Fibroblast of skin of right biceps (primary cell): ENCODE measurements at places on chromosomes 3 and 15.

- DNase-seq, result peak; percentile 53
Observed at GRCh38 chr3:149042789-149043386, 43.4 kb downstream of the HLTF start.

DNA sequence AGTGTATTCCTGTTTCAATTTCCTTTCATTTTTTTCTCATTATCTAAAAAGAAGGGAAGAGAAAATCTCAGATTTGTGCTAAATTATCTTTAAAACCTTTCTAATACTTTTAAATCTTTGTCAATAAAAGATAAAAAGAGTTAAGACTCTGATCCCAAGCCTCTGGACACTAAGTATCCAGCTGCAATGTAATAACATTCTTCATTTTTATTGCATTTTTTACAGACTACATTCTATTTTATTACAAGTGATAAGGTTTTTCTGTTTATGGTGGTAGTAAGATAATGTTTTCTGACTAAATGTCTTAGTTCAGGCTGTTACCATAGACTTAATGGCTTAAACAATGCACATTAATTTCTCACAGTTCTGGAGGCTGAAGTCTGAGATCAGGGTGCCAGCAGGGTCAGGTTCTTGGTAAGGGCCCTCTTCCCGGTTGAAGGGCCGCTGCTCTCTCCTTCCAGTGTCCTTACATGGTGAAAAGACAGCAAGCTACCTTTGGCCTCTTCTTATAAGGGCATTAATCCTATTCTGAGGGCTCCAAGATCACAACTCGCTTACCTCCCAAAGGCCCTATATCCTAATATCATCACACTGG is 19.7 kb downstream of the KCNAB1 start:
- DNase-seq, result no peak

DNA sequence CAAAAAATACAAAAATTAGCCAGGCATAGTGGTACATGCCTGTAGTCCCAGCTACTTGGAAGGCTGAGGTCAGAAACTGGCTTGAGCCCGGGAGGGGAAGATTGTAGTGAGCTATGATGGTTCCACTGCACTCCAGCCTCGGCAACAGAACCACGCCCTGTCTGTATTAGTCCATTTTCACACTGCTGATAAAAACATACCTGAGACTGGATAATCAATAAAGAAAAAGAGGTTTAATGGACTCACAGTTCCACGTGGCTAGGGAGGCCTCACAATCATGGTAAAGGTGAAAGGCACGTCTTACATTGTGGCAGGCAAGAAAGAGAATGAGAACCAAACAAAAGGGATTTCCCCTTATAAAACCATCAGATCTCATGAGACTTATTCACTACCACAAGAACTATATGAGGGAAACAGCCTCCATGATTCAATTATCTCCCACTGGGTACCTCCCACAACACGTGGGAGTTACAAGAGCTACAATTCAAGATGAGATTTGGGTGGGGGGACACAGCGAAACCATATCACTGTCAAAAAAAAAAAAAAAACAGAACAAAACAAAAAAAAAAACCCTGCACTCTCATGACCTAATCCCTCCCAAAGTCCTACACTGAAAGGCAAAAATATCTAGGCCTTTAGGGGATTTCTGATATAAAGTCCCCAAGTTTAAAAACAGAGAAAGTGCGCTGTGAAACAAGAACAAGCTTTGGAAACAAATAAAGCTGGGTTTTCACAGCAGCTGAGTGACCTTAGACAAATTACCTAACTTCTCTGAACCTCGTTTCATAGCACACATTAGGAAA is 224.7 kb downstream of the IGSF11 start:
- no peak for DNase-seq

- DNase-seq, result no peak
Observed at GRCh38 chr3:155790272-155790925, 15.7 kb downstream of the C3orf33 start.

- no peak for DNase-seq
Observed at GRCh38 chr3:196335503-196335948, 2.7 kb downstream of the TM4SF19 start.

DNA sequence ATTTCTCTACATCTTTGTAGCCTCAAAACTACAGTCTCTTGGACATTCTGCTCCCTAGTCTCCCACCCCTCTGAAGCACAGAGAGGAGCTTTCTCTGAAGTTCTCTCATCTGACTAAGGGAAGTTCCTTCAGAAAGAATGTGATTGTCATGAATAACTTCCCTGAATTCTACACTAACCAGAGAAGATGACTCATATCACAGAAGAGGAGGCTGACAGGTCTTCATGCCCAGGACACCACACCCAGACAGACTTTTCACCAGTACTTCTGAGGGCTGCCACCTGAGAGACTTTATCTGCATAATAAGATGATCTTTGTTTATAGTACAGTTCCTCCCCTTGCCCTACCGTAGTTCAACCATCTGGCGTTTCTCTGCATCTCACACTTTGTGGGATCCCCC is 52.8 kb downstream of the CDIN1 start:
- DNase-seq, result peak; percentile 79

DNA sequence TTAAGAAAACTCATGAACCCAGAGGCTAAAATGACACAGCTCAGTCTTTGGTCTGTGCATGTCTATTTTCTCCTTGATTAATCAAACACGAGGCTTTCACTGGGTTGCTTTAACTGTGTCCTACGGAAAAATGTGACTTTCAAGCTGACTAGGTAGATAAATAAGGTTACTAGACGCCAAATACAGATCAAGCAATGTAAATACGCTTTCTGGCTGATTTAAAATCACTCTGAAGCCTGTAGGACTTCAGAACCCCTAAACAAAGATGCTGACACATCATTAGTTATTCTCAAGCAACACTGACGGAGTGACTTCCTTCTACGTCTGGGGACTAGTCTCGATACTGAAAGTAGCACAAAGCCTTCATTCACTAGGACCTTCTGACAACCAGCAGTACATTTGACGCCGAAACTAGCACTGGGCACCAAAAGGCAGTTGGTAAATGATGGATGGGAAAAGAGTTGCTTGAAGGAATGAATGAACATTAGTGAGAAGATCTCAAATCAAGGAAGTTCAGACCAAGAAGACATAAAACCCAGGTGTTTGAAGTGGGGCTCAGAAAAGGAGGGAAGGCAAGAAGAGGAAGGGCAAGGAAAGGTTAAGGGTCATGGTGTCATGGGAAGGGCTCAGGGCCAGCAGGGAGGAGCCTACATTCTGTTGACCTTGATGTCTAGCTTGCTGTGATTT is 67.1 kb upstream of the CDV3 start:
- DNase-seq, result no peak

- peak; percentile 10 for DNase-seq
Observed at GRCh38 chr15:55619783-55620182, 31.6 kb upstream of the PYGO1 start.

DNA sequence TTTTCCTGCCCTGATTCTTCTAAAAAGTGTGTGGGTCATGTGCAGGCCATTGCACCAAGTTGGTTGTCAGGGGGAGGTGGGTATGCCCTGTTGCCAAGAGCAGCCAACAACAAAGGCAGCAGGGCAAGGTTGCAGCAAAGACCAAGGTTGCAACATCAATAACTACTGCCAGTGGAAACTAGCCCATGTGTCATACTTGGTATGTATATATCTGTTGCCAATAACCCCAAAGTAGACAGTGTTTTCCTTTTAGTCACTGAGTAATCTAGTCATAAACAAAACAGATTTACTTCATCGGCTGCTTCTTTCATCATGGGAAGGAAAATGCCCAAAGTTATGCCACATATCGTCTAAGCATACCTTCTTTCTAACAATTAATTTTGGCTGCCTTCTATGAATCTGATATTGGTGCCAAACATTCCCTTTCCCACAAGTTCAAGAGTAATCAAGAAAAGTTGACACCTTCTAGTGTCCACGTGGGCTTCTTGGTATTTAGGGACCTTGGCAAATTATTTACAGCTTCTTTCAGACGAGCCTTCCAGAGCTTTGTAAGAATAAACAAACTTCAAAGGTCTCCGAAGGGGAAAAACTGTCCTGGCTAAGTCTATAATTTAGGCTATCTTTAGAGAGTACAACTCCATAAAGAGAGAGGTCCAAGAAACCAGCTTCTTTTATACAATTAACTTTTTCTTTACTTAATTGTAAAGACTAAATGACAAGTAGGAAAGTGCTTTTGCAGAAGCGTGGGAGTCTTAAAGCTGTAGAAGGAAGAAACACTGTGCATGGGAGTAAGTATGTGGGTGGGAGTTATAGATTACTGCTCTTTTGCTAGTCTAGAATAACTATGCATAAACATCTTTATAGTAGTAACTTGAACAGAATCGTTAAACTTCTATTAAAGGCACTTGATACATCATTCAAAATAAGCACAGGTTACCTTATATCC is 10.0 kb upstream of the MBNL1 start:
- DNase-seq, result peak; percentile 94

DNA sequence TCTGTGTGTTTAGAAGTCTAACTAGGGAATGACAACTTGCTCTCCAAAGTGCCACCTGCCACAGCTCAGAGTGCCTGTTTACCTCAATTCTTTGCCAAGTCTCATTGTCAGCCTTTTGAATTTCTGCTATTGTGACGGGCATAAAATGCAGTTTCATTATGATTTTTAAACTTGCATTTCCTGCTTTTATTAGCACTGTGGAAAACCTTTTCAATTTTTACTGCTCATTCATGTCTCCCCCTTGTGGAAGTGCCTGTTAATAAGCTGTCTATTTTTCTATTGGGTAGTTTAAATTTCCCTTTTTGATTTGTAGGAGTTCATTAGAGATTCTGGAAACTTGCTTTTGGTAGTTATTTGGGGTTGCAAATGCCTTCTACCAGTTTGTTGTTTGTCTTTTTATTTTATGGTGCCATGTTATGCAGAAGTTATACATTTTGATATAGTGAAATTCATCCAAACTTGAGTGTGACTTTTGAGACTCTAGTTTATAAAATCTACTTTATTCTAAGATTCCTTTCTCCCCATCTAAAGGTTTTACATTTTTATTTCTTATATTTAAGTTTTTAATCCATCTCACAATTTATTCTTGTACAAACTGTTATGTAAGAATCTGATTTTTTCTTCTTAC is 53.9 kb upstream of the FRMD4B start:
- DNase-seq, result peak; percentile 22

GRCh38 chr3:179309225-179310078 is 13.4 kb upstream of the ZNF639 start:
- no peak for DNase-seq

DNA sequence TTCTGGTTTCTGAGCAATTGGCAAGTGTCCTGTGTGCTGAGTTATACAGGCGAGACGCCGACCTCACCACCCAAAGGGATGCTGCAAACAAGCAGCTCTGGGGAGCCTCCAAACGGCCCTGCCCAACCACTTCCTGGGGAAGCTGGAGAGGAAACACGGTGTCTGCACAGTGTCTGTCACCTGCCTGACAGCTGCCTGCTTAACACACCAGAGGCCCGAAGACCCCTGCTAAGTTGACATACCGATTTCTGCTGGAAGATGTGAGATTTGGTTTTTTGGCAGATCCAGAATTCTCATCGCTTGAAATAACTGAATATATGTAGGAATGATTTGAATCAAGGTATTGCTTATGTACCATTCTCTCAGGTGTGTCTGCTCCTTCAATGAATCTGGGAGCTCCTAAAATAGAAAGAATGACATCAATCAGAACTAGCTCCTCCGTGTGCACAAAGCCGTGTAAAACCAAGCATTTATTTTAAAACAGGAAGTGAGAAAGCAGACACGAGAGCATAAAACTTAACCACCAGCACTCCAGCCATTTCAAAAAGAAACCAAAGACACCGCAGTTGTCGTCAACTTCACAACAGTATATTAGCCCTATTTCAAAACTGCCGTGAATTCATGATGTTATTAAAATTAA is 27.2 kb downstream of the LRRC2 start:
- DNase-seq, result peak; percentile 74

DNA sequence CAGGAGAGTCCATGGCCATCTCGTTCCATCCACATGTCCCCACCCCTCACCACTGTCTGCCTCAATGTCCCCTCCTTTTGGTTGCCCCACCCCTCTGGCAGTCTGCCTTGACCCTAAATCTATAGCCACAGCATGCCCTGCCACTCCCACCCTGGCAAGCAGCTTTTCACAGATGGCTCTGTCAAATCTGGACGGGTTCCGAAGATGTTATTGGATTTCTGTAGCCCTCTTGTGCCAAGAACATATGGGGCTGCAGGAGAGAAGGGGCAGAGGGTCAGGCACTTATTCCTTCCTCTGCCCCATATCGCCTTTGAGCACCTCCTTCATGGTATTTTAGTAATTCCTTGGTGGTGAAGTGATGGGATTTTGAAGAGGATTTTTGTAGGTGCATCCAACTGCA is 57.1 kb downstream of the EPHB1 start:
- no peak for DNase-seq

DNA sequence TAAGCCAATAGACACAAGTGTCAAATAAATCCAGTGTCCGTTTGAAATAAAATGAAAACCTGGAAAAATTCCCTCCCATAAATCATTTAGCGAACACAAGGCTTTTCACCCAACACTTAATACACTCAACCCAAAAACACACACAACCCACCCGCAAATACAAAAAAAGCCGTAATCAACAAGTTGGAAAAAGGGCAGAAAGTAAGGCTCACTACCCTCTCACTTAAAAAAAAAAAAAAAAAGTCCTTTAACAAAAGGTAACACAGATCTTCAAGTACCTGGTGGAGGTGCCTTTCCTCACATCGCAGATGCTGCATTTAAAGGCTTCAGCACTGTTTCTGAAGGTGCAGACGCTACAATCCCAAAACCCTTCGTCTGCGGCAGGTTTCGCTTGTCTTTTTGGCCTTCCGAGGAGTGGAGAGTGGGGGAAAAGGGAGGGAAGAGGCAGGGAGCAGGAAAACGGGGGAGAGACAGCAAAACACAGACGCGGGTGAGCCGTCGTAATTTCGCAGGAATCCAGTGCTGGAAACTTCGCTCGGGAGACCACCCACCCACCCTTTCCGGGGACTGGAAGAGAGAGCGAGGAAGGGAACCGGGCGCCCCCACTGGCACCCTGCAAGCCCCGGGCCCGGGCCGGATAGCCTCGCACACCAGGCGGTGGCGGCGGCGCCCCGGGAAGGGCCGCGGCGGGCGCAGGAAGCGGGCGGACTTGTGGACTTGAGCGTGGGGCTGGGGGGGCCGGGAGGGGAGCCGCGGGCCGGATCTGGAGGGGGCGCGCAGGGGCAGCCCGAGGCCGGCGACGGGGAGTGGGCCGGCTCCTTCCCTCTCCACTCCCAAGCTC is 401.8 kb downstream of the SHQ1 start:
- peak; percentile 37 for DNase-seq

- DNase-seq, result no peak
Observed at GRCh38 chr3:17874636-17875035, 132.2 kb upstream of the TBC1D5 start.

- DNase-seq, result no peak
Observed at GRCh38 chr3:61824553-61825135, 263.3 kb downstream of the PTPRG start.

GRCh38 chr3:58049143-58049785 is 41.0 kb downstream of the FLNB start:
- DNase-seq, result peak; percentile 96

DNA sequence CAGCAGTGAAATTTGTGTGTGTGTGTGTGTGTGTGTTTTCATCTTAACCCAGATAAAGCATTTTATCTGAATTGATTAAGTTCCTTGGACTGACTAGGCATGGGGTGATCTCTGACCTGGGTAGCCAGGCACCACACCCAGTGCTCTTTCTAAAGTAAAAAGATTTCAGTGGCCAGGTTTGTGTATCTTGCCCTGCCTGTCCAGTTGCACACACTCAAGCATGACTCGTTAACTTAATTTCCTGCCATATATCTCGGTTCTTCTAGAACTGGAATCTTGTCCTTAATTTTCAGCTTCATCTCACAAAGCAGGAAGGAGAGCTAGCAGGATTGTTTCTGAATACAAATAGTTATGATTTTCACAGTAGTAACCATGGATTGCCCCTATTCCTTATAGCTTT is 17.0 kb downstream of the TM4SF18 start:
- DNase-seq, result peak; percentile 30

- DNase-seq, result peak; percentile 8
Observed at GRCh38 chr3:47762233-47762632, 19.5 kb downstream of the SMARCC1 start.

- no peak for DNase-seq
Observed at GRCh38 chr3:185103359-185104127, 49.3 kb downstream of the C3orf70 start.
